Right atrium auricular region (tissue), 2 donors: ENCODE measurements at places on chromosomes 3 and 15. TPM values are rescaled to one million over a fixed set of nuclear protein-coding genes. Genes with fewer than 3 reads are reported as not detected.

Gene NUP210
- total RNA-seq = 4.4 TPM

DNA sequence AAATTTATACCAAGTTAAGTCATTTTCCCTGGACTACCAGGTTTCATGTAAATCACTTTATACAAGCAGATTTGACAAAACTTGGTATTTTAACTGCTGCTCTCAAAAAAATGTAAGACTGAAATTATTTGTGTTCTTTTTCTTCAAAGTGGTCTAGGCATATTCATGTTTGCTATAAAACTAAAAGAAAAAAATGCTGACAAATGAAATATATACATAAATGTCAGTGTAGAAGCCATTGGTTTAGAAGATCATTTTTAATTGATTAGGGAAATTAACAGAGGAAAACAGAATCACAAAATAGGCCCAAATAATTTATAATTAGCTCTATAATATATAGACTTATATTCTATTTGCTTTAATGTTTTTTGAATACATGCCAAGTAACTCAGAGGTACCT lies 523.2 kb downstream of the RBMS3 start:
- DNase-seq = no peak
- H3K36me3 ChIP-seq = no peaks in the 10 kb centered on the region
- H3K4me1 ChIP-seq = no peaks in the 10 kb centered on the region
- H3K4me3 ChIP-seq = no peak overlapping the region
- no peak overlapping the region for H3K27ac ChIP-seq

DNA sequence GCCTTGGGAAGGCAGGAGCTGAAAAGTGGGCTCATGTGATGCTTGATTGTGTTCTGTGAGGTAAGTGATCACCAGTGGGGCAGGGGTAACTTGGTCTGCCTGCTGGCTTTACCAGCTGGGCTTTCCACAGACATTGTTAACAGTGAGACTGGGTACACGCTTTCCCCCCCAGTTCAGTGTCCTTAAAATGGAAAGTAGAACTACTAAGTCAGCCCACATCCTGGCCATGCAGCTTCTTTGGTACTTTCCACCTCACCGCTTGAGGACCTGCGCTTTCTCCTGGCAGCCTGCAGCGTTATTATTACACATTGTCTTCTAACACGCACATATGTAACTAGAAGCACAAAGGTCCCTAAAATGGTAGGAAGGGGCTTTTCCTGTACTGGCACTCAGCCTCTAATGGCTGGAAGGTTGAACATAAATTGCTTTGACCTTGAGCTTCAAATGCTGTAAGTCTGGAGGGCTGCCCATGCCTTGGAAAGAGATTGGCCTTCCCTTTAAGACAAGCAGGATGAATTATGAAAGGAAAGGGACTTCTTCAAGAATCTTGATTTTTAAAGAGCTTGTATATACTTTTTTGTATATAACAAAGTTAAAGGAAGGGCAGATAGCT lies 216.1 kb upstream of the ROPN1 start:
- no peak overlapping the region for H3K27ac ChIP-seq
- H3K27me3 ChIP-seq = no peaks in the 10 kb centered on the region
- H3K4me3 ChIP-seq = no peak overlapping the region
- peaks cover 5% of the 10 kb centered on the region for H3K4me1 ChIP-seq
- DNase-seq = no peak

DNA sequence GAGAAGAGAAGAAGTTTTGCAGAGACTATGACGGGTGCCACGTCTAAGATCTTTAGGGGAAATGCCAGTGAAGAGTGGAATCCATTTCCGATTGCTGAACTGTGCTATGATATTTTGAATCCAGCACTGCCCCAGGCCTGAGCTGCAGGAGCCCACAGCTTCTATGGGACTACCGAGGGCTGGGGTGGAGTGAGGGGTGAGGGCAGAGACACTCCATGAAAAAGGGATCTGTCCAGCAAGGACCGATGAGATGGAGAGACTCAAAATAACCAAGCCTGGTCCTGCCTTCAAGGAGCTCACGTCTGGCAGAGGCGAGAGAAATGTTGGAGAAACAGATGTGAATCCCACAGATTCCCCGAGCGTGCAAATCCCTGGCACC lies 79.8 kb upstream of the MEF2A start:
- peak overlapping the region; percentile 87 for H3K27ac ChIP-seq
- peak overlapping the region; percentile 49 for H3K4me3 ChIP-seq
- H3K27me3 ChIP-seq = no peaks in the 10 kb centered on the region
- H3K4me1 ChIP-seq = peaks cover 27% of the 10 kb centered on the region
- DNase-seq = no peak

GRCh38 chr3:177147790-177148189 lies 49.5 kb downstream of the TBL1XR1 start:
- H3K36me3 ChIP-seq = no peaks in the 10 kb centered on the region
- no peak for DNase-seq
- H3K4me3 ChIP-seq = no peak overlapping the region
- H3K27me3 ChIP-seq = no peaks in the 10 kb centered on the region
- H3K4me1 ChIP-seq = peaks cover 62% of the 10 kb centered on the region
- no peak overlapping the region for H3K27ac ChIP-seq

DNA sequence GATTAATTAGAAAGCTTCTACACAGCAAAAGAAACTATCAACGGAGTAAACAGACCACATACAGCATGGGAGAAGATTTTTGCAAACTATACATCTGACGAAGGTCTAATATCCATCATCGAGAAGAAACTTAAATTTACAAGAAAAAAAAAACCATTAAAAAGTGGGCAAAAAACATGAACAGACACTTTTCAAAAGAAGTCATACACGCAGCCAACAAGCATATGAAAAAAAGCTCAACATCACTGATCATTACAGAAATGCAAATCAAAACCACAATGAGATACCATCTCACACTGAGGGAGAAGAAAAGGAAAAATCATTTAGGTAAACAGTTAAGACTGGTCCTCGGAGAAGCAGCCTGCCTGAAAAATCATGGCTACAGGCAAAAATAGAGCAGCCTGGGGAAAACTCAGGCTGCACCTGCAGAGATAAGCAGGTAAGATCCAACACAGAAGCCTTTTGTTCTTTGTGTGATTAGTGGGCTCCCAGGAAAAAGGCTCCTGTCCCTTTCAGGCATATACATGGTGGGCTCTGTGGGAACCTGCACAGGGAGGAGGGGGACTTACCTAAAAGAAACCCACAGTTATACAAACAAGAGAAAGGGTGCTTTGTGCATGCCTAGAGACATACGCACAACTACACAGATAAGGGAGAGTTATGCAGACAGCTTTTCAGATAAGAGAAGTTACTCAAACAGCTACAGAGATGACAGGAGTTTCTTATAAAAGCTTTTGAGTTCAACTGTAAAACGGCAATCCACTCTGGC lies 49.3 kb downstream of the C3orf70 start:
- H3K4me1 ChIP-seq = no peaks in the 10 kb centered on the region
- no peaks in the 10 kb centered on the region for H3K27me3 ChIP-seq
- no peak for DNase-seq
- H3K36me3 ChIP-seq = no peaks in the 10 kb centered on the region
- H3K27ac ChIP-seq = no peak overlapping the region
- no peak overlapping the region for H3K4me3 ChIP-seq

Gene INKA1
- total RNA-seq = 1.8 TPM

GRCh38 chr3:40008796-40009195 lies 199.4 kb downstream of the MYRIP start:
- no peak overlapping the region for H3K27ac ChIP-seq
- H3K36me3 ChIP-seq = no peaks in the 10 kb centered on the region
- no peaks in the 10 kb centered on the region for H3K27me3 ChIP-seq
- H3K4me3 ChIP-seq = no peak overlapping the region

DNA sequence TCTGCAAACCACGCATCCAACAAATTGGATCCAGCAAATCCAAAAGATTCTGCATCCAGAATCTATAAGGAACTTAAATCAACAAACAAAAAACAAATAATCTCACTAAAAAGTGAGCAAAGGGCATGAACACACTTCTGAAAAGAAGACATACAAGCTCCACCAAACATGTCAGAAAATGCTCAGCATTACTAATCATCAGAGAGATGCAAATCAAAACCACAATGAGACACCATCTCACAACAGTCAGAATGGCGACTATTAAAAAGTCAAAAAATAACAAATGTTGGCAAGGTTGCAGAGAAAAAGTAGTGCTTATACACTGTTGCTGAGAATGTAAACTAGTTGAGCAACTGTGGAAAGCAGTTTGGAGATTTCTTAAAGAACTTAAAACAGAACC lies 21.6 kb upstream of the SLC25A36 start:
- no peak overlapping the region for H3K4me3 ChIP-seq
- H3K27ac ChIP-seq = no peak overlapping the region
- no peaks in the 10 kb centered on the region for H3K36me3 ChIP-seq
- no peaks in the 10 kb centered on the region for H3K27me3 ChIP-seq
- H3K4me1 ChIP-seq = no peaks in the 10 kb centered on the region

Gene ALDH1A3
- total RNA-seq = 19.7 TPM

- no peaks in the 10 kb centered on the region for H3K4me1 ChIP-seq
- no peak overlapping the region for H3K4me3 ChIP-seq
- no peaks in the 10 kb centered on the region for H3K36me3 ChIP-seq
- H3K27ac ChIP-seq = no peak overlapping the region
These were observed 70.1 kb upstream of the SGO1 start for GRCh38 chr3:20256144-20256543.

Gene ILDR1
- total RNA-seq = not detected

DNA sequence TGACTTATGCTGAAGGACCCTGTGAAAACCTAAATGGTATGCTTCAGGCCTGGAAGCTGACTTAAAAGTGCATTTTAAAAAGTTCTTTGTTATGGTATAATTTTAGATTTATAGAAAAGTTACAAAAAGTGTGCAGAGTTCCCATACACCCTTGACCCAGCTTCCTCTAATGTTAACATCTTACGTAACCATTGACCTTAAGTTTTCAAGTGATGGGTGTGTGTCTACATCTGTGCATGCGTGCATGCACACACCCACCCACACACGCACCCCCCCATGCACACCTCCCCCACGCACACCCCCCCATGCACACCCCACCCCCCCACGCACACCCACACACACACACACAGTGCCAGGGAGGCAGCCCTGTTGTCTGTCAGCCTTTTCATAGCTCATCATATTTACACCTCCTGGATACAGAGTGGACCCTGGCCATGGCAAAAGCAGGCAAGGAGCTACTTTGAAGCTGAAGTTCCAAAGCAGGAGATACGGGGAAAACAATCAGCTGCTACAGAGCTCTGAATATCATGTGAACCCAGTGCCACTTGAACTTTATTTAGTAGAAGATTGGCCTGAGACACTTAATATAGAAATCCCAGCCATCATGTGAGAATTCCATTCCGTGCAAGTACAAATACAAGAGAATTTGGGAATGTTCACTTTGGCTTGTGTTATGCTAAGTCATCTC lies 30.0 kb upstream of the TRAK1 start:
- DNase-seq = no peak
- no peak overlapping the region for H3K4me3 ChIP-seq
- H3K27me3 ChIP-seq = no peaks in the 10 kb centered on the region
- H3K4me1 ChIP-seq = peaks cover 86% of the 10 kb centered on the region

Gene ZBTB47
- 92.4 TPM for total RNA-seq

Gene CKMT1B
- total RNA-seq = 4.6 TPM

DNA sequence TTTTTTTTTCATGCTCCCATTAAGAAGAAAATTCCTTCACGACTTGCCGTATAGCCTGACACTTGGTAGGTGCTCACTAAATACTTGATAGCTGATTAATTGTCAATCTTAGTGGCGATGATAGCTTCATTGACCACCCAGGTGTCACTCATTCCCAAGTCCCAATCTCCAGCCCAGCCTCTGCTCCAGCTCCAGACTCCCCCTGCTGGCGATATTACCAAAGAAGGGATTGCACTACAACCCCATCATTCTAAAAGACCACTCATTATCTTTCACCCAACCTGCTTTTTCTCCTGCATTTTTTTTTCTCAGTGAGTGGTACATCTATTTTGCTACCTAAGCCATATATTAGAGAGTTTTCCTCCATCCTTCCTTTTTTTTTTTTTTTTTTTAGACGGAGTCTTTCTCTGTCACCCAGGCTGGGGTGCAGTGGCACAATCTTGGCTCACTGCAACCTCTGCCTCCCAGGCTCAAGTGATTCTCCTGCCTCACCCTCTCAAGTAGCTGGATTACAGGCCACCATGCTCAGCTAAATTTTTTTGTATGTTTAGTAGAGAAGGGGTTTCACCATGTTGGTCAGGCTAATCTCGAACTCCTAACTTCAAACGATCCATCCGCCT lies 19.5 kb upstream of the COMMD2 start:
- H3K4me1 ChIP-seq = no peaks in the 10 kb centered on the region
- no peak overlapping the region for H3K27ac ChIP-seq
- no peaks in the 10 kb centered on the region for H3K36me3 ChIP-seq
- H3K4me3 ChIP-seq = no peak overlapping the region
- DNase-seq = peak; percentile 64

Gene CSPG5
- total RNA-seq = 2.6 TPM

- H3K27ac ChIP-seq = peak within 1 kb of the TSS; percentile 96
- DNase-seq = peak; percentile 60
- no peaks in the 10 kb centered on the region for H3K4me1 ChIP-seq
- peak within 1 kb of the TSS; percentile 88 for H3K4me3 ChIP-seq
These were observed at the start of gene TTC23 for GRCh38 chr15:99249270-99249841. Gene TTC23, minus strand, starts transcription at chr15:99249581. Its CDS starts 20,869 bp downstream, at chr15:99228712.

DNA sequence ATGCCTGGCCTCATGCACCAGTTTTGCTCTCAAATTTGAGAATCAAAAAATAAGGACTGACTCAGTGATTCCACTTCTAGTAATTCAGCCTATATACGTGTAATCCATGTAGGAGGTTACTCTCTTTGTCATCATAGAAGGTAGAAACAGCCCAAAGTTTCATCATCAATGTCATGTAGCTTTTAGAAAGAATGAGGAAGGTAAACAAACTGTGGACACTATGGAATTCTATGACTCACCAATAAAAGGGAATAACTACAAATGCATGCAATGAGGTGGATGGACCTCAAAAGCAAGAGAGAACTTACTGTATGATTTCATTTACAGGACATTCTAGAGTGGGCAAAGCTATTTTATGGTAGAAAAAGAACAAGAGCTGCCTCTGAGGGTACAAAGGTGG lies 93.2 kb upstream of the LRIG1 start:
- no peaks in the 10 kb centered on the region for H3K36me3 ChIP-seq
- no peaks in the 10 kb centered on the region for H3K27me3 ChIP-seq
- no peaks in the 10 kb centered on the region for H3K4me1 ChIP-seq
- DNase-seq = no peak

GRCh38 chr15:80892414-80892813 lies 97.2 kb downstream of the MESD start:
- H3K4me1 ChIP-seq = no peaks in the 10 kb centered on the region
- no peaks in the 10 kb centered on the region for H3K36me3 ChIP-seq
- H3K27ac ChIP-seq = no peak overlapping the region
- DNase-seq = no peak
- no peak overlapping the region for H3K4me3 ChIP-seq

Gene RASSF1
- 25.9 TPM for total RNA-seq

- H3K4me3 ChIP-seq = no peak overlapping the region
- H3K27me3 ChIP-seq = no peaks in the 10 kb centered on the region
- DNase-seq = no peak
These were observed 56.5 kb upstream of the GOLGA6L2 start for GRCh38 chr15:23503576-23503975.

DNA sequence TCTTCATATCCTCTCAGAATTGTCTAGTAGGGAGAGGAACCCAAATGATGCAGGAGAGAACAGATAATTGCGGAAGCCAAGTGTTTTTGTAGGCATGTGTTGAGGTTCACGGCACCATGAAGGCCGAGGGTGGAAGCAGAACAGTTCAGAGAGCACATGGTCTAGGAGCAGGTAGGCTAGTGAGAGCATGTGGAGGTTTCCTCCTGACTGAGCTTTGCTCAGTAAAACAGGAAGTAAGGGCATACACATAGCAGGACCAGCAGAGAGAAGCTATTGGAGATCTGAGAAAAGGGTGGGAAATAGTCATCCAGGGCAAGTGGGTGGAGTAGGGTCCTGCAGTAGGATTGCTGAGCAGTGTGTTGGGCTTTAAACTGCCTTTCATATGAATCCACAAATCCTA lies 491.1 kb downstream of the FHIT start:
- no peaks in the 10 kb centered on the region for H3K36me3 ChIP-seq
- H3K4me3 ChIP-seq = no peak overlapping the region
- no peak overlapping the region for H3K27ac ChIP-seq
- no peak for DNase-seq

Gene TERC
- total RNA-seq = 61.6 TPM
